ENCODE measurements at places on chromosomes 5 and 9.

GRCh38 chr5:137589185-137589584 lies 90.1 kb upstream of the SPOCK1 start:
- no peak for DNase-seq

DNA sequence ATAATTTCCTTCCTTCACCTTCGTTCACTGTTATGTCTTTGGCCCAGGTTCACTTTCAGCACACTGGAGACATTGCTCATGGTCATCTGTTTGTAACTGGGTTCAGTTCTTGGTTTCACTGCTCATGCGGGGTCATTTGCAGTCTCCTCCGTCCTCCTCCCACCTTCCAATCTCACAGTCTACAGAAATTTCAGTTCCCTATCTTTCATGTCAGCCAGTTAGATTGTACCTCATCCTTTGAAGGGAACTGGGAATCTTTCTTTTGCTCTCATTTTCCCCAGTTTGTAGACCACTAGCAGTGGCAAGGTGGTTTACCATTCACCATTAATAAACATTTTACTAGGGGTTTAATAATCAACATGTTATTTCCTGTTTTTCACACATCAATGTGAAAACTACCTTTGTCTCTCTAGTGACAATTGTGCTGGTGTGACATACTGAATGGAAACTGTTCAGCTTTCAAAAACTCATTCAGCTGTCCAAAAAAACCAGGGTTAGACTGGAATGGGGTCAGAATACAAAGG lies 100.9 kb upstream of the IL6ST start:
- DNase-seq, result no peak

DNA sequence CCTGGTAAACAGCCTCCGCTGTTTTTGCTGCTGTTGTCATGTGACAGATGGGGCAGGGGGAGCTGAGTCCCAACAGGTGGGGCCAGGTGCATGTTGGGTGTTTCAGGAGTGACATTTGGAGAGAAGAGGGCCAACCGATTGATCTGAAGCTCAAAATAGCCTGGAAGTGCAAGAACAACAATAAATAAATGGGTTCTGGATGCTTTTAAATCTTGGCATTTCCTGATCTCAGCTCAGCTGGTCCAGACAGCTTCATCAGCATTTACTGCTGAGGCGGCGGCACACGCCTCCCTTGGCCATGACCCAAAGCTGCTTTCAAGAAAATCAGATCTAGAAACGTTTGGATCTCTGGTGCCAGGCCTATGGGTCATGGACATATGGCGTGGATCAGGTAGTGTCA lies 70.5 kb downstream of the PPARGC1B start:
- no peak for DNase-seq

DNA sequence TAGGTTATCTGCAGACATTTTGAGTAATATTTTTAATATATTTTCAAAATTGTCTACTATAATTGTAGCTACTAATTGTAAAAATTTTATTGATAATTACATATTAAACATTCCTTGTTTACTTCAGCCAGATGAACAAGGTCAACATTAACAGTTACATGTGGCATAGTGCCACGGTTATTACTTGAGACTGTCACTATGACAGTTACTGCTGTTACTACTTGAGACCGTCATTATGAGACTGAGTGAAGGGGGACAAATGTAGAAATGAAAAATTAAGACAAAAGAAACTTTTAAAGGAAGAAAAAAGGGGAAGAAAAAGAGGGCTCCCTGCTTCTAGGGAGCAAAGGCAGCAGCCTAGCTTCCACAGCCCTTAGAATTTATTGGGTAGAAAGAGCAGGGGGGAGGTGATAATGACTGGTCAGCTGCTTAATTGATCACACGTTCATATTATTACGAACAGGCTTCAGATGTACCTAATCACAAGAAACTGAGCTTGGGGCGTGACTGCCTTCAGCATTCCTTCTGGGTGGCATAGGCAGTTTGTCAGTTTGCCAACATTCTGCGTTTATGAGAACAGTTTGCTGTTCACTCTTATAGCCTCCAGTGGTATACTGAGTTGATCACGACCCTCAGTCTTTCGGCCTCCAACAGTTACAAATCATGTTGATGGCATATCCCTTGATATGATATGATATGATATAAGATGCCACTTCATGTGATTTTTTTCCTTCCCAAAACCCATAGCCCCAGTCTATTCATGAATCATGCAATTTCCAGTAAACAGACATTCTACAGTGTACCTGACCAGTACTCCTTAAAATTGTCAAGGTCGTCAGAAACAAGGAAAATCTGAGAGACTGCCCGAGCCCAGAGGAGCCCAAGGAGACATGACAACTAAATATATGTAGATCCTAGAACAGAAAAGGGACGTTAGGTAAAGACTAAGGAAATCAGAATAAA lies 13.1 kb downstream of the MARCHF6 start:
- no peak for DNase-seq

DNA sequence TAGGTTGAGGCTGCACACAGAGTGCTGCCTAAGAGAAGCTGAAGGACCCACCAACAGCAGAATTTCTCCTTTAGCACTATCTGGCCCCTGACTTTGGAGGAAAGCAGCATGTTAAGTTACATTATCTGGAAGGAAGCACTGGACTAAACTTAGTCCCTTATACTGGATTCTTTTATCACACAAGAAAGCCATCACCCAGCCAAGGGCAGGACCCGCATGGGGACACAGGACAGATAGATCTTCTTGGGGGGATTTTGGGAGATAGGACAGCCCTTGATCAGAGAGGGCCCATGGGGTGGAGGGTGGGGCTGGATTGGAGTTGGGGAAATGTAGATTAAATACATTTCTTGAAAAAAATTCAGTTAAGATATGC lies 14.4 kb downstream of the ANKRD33B start:
- DNase-seq, result no peak

DNA sequence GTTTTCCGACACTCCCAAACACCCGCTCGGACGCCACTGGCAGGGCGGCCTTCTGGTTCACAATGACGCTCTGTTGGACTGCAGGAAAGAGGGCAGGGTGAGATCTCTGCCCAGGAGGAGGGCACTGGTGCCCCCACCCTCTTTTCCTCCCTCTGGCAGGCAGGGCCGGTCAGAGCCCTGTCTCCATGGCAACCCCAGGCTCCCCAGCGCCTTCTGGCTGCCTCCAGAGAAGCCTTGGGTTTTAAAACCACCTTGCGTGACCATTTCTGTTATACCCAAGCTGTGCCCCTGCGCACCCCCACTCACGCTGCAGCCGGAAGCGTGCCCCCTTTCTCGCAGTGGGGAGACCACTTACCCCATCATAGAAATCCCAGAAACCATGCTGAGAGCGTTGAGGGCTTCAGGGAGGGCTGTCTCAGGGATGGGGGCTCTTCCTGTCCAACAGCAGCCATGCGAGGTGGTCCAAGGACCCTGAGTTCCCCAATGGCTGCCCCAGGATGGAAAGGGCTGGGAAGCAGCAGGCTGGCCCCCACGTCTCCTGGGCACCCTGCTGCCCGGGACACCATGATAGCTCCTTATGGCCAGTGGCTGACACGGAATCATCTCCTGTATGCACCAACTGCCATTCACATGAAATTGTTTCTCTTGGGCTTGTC lies 7.3 kb downstream of the C9orf50 start:
- no peak for DNase-seq

DNA sequence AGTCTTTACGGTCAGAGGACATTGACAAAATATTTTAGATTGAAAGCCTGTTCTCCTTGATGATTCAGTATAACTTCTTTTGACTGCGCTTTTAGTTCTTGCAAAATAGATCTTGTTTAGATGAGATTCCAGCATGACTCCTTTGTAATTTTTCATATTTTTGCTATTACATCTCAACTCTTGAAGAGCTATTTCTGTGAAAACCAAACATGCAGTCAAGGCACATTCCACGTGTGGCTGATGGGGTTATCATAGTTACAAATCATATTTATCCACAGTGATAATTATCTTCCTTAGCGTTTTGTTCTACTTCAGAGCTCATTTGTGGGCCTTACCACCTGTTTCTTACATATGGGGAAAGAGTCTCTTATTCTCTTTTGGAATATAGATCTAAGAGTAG lies 238.8 kb upstream of the DMRT1 start:
- no peak for DNase-seq

DNA sequence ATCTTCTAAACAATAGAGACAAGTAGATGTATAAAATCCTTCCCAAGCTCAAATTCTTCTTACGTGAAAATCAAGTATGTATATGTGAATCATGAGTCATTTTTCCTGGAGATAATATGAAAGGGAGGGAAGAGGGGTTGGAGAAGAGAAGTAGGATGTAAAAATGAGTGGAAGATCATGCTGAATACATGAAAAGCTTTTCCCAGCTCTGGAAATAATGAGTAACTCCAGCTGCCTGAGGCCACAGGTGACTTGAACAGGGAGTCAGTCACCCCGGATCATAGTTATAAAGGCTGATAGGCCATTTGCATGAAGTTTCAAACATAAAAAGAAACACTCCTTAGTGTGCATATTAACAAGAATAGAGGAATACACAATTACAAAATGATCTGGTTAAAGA lies 486.7 kb downstream of the EFNA5 start:
- DNase-seq, result no peak

- DNase-seq, result peak; percentile 2
Measured at GRCh38 chr5:155768332-155768731, 558.6 kb upstream of the SGCD start.

DNA sequence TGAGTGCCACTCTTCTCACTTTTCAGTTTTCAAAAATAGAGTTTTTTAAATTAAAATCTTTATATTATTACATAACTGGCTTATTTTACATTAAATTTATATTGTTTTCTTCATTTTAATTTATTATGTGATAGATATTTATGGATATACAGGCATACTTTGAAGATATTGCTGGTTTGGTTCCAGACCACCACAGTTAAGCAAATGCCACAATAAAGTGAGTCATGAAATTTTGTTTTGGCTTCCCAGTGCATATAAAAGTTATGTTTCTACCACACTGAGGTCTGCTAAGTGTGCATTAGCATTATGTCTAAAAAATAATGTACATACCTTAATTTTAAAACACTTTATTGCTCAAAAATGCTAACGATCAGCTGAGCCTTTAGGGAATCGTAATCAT lies 47.4 kb downstream of the NDUFS4 start:
- DNase-seq, result no peak

DNA sequence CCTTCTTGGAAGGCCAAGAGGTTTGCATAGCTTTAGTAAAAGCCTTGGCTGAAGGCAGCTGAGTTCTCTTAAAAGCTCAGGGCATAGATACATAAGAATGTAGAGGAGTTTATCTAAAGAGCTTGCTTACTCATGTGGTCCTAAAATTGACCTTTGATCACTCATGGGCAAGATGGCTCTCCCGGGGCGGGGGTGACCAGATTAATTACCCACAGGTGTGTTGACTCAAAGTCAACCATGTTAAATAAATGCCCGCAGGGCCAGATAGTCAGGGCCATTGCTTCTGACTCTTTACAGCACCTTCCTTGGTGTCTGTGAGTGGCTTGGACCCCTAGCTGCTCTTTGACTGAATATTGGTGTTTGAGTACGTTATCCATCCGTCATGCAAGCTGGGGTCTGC lies 33.1 kb upstream of the GHR start:
- no peak for DNase-seq

Measured in effector memory CD8-positive, alpha-beta T cell (primary cell).